ENCODE measurements at places on chromosomes 4 and X.

DNA sequence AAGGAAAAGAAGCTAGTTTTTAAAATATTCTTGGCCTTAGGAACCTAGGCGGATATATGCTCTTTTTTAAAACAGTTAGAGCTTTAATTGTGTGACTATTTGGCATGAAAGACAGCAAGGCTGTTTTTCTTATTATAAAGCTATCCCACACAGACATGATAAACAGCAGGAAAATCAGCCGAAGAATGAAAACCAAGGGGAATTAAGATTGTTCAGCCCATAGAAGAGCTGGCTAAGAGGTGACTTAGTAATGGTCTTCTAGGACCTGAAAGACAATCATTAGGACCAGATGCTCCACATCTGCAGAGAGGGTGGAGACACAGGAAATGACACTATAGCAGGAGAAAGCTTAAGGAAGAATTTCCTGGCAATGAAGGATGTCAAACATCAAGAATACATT lies 171.4 kb upstream of the NRK start:
- no peak for DNase-seq

GRCh38 chr4:159498446-159499115 lies 395.7 kb downstream of the RAPGEF2 start:
- no peak for DNase-seq

DNA sequence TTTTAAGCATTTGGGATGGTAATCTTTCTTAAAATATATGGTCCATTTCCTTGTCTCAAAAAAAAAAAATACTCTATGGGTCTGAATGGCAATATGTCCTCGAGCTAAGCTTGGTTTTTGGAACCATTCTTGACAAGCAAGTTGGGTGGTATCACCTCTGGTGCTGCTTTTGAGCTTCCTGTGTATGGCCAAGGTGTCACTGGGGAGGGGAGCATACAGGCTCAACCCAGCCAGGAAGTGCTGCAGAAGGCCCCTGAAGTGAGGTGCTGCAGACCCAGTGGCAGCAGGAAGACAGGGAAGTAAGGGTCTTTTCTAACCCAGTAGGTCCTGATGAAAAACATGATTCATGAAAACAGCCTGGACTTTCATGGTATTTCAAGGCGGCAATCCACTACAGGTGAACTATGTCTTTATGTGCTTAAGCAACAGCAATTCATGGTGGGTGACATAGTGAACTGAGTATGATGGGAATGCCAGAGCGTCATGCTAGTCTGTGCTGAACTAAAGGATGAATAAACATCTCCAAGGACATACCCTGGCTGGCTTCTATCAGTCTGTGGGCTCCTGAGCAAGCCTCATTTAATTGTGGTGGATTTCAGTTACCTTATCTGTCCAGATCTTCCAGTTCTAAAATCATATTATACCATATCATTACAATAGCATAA lies 15.1 kb downstream of the TRAPPC2 start:
- no peak for DNase-seq

DNA sequence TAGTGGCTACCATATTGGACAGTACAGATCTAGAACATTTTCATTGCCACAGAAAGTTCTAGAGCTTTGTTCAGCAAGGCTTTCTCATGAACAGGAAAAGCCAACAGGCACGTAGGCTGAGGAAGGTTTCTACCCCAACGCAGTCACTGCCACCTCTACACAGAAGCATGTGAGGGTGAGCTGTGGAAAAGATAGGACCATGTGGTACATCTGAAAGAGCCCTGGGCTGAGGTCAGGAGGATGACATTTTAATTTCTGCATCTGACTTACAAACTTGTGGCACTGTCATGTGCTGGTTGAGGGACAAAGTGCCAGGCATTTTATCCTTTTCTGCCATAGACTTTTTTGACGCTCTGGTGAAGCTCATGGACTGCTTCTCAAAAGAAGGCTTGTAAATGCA lies 454.2 kb downstream of the BCOR start:
- DNase-seq: no peak

- no peak for DNase-seq
Measured at GRCh38 chr4:86948276-86948675, 13.5 kb downstream of the AFF1 start.

GRCh38 chr4:155745984-155746383 lies 12.8 kb upstream of the GUCY1B1 start:
- no peak for DNase-seq

DNA sequence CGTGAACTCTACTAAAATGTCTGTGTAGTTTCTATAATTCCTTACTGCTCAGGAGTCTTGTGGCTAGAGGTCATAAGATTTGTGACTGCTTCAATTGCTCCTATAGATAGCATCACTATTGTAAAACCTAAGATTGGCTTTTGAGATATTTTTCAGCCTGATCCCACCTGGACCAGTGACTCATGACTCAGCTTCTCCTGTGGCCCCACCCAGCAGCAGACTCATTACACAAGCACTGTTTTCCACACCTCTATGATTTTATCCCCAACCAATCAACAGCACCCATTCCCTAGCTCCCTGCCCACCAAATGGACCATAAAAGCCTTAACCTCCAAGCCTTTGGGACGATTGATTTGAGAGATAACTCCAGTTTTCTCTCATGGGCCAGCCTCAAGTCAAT lies 1157.0 kb upstream of the INTU start:
- no peak for DNase-seq

- DNase-seq: no peak
Measured at GRCh38 chr4:113316879-113317278, 267.4 kb downstream of the ANK2 start.

DNA sequence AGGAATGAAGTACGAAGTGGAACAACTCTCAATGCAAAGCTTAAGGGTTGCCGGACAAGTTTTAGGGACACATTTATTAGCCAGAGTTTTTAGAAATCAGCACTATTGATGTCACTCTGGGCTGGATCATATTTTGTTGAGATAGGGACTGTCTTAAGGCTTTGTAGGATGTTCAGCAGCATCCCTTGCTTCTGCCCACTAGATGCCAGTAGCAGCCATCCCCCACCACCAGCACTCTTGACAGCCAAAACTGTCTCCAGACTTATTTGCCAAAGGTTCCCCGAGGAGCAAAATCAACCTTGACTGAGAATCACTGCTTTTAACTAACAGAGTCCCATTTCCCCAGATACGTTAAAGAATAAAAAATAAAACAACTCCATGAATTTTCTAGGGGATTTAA lies 1497.3 kb downstream of the STIM2 start:
- no peak for DNase-seq

DNA sequence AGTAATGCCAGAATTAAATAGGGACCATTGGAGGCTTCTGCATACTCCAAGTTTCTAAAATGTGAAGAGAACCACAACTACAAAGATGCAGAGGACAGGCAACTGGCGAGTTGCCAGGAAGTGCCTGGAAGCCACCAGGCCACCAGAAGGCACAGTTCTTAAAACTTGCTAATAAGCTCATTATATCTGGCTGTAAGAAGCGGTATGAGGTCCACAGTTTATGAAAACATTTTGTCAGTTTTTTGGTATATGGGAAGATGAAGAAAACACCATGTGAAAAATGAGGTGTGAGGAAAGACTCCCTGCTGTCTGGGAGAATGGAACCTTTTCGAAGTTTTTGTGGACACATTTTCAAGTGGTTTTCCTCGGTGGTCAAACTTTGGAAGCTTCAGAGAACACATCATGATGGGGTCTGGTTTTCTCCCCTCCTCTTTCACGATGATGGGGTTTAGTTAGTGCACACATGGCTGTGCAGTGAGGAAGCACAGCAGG lies 202.7 kb downstream of the NR3C2 start:
- no peak for DNase-seq

DNA sequence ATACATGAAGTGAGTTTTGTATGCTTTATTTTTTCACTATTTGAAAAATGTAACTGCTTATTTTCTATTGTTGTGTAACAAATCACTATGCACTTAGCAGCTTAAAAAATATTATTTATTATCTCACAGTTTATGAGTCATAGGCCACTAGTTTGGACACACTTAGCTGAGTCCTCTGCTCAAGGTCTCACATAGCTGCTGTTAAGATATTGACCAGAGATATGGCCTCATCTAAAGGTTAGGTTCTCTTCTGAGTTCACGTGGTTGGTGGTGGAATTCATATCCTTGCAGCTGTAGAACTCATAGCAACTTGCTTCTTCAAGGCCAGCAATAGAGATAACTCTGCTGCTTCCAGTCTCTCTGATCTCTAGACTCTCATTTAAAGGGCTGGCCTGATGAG lies 534.4 kb downstream of the SPRY1 start:
- no peak for DNase-seq

All from activated CD8-positive, alpha-beta memory T cell treated with anti-CD3 and anti-CD28 coated beads for 1 hour (primary cell).